GF-D8 (cell line): ENCODE measurements at places on chromosomes 1 and 21.

GRCh38 chr1:32937061-32937460 lies 27.5 kb downstream of the RNF19B start:
- DNase-seq = no peak

- DNase-seq = no peak
Observed at GRCh38 chr1:228148196-228148861, 1.4 kb upstream of the GJC2 start.

GRCh38 chr1:203512848-203513584 lies 19.1 kb downstream of the OPTC start:
- no peak for DNase-seq

DNA sequence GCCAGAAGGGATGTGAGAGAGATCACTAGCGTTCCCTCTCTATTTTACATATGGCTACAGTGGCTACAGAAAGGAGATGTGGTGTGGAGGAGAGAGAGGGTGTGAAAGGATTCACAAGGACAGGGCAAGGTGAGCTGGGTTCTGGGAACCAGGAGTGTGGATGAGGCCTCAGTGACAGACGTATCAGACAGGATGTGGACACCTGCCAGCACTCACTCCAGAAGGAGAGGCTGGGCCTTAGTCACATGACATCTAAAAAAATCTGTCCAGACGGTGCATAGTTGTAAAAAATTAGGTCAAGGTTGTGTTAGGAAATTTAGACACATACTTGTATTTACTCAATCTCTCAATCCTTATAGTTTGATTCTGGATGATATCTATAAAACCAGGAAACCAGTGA lies 10.6 kb downstream of the TRIM67 start:
- no peak for DNase-seq

DNA sequence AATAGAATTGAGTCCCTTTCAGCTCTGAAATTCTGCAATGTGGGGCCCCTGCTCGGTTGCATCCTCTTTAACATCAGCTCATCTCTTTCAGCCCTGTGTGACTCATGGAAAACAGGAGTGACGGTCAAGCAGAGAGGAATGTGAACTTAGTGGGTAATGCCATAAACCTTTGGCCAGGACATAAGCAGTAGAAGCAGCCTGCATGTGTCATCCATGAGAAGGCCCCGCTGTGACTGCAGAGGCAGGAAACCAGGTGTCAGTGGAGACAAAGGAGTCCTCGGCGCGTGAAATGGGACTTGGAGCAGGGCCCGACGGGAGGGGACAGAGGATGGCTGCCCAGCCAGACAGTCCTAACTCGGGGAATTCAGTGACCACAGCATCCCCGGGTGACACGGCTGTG lies 21.1 kb upstream of the EPHB2 start:
- no peak for DNase-seq

DNA sequence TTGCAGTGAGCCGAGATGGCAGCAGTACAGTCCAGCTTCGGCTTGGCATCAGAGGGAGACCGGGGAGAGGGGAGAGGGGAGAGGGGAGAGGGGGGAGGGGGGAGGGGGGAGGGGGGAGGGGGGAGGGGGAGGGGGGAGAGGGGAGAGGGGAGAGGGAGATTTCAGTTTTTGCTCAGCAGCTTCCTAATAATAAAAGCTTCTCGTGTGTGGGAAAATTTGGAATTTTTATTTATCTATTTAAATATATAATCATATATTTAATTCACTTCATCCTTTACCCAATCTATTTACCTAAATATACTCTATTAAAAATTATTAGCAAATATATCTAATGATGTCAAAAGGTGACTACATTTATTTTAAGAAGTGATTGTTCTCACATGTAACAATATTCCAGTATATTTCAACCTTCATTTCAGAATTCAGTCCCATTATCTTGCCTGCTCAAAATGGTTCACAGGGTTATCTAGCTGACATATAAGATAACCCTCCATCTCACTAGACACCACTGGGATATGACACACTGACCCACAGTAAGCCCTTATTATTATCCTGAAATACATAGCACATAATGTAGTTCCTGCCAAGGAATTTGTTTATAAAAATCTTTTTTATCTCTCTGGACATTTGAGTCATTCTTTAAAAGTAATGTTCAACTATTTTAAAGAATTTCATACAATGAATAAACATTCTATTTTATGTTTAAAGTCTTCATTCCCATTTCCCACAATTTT lies 105.9 kb downstream of the GPATCH2 start:
- DNase-seq = no peak

DNA sequence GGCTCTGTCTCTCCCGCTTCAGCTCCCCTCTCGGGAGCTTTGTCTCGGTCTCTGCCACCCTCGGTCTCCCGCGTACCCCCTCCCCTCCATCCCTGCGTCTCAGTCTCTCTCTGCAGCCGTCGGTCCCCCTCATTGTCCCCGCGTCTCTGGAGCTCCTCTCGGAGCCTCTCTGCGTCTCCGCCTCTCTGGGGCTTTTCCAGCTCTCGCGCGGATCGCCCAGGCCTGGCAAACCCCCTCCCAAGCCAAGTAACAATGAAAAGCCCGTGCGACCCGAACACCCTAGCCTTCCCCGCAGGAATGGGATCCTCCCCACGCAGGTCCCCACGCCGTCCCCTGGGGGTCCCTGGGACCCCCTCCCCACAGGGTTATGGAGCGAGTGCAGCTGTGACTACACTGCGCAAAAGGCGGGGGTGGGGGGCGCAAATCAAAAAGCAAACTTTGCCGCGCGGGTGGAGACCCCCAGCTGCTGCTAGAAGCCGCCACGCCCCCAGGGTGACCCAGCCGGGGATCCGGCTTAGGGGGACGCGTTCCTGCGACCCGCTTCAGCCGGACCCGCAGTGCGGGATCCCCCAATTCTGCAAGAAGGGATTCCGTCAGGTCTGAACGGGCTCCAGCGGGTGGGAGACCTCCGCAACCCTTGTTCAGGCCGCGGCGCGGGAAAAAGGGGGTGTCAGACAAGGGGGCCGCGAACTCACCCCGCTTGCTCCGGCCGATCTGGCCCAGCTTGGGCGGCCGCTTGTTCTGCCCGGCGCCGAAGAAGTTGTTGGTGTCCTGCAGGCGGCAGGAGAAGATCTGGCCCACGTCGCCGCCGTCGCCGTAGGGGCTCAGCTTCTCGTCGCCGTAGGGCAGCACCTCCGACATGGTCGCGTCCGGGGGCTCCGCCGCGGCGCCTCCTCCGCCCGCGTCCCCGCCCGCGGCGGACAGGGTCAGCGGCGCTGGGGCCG lies 1.2 kb downstream of the CAMK2N1 start:
- no peak for DNase-seq

DNA sequence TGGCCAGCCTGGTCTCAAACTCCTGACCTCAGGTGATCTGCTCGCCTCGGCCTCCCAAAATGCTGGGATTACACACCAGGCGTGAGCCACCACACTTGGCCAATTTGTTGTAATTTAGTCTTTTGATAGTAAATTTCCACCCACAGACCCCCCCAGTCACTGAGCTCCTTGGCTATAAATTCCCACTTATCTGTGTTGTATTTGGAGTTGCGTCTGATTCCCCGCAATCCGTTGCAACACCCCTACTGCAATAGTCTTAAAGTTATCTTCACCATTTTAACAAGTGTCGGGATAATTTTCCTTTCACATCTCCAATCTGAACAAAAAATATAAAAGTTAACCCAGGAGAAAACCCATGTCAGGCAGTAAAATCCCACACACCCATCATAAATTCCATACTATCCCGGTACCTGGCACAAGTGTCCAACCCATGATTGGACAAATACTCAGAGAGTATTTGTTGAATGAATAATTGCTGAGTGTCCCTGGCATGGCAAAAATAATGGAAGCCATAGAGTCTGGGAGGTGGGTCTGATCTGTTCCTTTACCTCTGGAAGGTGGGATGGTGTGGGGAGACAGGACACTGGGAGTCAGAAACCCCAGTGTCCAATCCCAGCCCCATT lies 9.3 kb upstream of the CNR2 start:
- no peak for DNase-seq

GRCh38 chr1:31705080-31705866 lies 1.5 kb upstream of the COL16A1 start:
- DNase-seq = no peak

DNA sequence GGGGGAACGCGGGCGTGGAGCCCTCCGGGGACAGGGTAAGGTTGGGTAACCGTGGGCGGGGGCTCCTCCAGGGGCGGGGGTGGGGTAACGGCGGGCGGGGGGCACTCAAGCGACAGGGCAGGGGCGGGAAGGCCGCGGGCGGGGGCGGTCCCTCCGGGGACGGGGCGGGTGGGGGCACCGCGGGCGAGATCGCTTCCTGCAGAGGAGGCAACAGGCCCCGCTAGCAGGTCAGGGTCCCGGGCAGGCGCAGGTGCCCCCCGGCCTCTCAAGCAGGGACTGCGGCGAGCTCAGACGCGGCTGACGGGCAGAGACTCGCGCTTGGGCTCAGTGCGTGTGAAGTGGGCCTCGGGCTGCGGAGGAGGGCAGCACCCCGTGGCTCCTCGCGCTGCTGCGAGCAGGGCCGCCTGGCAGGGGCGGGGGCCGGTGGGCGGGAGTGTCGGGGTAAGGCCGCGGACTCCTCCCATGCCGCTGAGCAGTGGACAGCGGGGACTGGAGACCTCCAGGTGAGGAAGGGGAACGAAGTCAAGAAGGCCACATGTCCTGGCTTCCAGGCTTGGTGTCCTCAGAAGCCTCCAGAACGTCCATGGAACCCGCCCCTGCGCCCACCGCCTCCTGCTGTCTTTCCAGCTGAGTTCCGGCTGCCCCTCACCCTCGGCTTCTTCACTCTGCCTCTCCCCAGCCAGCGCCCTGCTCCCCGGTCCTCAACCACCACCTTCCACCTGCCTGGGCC lies 627 bp upstream of the GNB1 start:
- DNase-seq = peak; percentile 49

DNA sequence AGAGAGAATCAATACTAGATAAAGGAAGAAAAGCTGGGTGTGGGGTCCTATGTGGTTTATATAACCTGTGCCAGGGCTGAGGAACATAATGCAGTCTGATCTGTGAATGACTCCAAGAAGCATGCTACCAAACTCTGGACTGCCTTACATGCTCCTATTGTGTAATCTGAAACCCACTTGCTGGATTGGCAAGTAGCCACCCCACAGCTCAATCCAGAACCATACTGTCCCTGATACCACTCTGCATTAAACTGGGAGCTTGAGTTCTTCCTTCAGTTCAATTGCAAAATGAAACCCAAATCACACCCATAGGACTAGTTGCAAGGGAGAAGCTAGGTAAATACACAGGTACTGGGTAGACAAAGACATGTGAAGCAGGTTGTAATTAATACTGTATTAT lies 115.4 kb upstream of the NEGR1 start:
- no peak for DNase-seq

- no peak for DNase-seq
Observed at GRCh38 chr1:46532095-46532494, 19.4 kb downstream of the KNCN start.
